ENCODE measurements at places on chromosomes 1 and 21.

DNA sequence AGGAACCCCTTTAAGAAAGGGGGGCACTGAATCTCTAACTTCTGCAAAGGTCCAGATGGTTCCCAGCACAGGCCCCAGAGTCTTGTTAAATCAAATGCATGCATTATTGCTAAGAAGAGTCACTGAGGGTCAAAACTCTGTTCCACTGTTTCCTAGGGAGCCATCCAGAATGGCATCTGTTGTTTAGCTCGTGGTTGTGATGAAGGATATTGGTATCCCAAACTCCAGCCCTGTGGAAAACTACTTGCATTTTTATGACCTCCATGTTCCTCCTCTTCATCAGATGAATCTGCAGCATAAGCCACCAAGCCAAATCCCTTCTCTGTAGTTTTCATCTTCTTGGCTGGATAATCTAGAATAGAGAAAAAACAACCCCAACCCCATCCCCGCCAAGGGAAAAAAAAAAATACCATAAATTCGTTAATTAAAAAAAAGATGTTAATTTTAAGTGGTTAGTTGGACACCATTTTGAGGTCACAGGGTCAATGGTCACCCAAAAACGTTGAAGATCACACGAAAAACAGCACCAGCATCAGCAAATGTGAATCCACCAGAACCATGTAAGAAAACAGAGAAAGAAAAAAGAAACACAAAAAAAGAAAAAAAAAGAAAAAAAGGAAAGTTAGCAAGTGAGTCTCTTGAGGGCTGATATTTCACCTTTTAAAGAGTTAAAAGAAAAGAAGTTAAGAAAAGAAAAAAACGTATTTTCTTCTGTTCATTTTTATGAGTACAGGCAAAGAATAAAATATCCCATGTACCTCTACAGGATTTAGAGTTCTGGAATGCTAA lies 3.0 kb upstream of the RIT1 start:
- no peak for DNase-seq

DNA sequence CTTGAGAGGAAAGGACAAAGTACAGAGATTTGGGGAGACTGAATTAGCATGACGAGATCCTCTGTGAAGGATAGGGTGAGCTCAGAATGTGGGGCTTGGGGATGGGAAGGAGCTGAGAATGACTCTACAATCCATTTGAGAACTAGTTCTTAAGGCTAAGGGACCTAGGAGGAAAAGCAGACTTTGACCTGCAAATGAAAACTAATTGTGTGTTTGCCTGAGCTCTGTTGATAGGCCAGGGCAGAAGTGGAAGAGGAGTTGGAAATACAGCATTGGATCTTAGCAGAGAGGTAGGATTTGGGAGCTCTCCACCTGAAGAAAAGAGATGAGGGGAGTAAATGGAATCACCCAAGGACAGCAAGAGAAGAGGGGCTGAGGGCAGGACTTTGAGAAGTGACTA lies 2.1 kb upstream of the RGS8 start:
- no peak for DNase-seq

DNA sequence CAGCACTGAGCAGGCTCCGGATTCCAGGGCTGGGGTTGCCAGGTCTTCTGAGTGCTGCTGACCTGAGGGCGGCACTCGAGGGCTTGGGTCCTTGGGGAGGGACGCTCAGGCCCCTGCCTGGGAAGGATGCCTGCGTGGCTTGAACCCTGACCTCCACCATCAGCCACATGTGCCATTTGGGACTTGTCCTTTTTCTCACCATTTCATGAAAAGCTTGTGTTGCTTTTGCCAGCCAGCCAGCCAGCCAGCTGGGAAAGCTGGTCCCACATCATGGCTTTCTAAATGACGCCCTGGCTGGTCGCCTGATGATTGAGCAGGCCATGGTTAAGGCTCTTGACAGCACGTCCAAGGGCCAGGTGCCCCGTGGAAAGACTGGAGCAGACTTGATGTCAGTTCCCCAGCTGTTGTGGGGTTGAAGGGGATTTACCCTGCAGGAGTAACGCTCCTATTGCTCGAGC lies 168.7 kb downstream of the CAMTA1 start:
- no peak for DNase-seq

DNA sequence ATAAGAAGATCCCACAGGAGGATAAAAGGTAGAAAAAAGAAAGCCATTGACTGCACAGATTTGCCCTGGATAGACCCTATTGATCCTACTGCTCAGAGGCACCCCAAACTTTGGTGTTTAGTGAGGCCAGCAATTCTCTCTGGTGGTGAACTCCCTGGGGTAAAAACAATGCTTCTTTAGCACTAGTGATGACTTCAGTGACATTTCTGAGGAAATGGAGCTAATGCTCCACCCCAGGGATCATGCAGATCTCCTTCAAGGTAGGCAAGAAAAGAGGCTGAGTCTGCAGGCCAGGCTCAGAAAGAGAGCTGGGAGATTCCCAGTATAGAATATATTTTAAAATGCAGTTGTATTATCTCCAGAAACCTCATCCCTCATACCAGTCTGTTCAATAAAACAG lies 140.3 kb downstream of the LMX1A start:
- DNase-seq: no peak

DNA sequence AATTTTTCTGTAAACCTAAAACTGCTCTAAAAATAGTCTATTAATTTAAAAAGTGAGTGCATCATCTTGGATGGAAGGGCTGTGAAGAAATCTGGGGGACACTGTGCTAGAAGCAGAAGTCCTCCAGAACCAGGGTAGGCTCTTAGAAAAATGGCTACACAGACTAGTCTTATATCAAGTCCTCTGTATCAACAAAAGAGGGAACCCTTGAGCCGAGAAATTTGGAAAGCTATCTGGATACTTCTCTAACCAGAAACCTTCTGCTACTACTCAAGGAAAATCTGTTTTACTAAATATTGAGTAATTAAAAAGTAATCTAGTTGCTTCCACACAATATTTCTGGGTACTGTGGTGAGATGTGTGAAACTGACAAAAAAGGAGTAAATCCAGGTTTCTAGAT lies 92.1 kb downstream of the WDR3 start:
- no peak for DNase-seq
